ENCODE measurements at places on chromosomes 5 and 9.

DNA sequence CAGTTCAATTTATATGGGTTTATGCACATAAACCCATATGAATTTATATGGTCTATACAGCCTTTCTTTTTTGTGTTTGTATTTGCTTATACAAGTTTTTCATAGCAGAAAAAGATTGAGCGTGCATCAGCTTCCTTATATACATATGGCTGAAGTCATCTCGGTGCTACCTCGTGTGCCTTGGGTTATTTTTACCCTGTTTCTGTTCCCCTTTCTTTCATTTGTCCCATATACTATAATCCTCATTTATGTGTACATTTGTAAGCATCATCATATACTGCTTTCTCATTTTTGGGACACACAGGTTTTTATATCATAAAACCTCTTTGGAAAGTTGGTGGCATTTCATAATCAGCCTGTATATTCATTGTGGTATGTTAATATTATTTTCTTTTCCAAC, 107.8 kb upstream of the ADAMTSL1 start:
- no peak for DNase-seq

GRCh38 chr5:124050120-124050770, 538.3 kb downstream of the CSNK1G3 start:
- DNase-seq, result no peak

- no peak for DNase-seq
Observed at GRCh38 chr9:130780865-130781504, 54.1 kb upstream of the ABL1 start.

DNA sequence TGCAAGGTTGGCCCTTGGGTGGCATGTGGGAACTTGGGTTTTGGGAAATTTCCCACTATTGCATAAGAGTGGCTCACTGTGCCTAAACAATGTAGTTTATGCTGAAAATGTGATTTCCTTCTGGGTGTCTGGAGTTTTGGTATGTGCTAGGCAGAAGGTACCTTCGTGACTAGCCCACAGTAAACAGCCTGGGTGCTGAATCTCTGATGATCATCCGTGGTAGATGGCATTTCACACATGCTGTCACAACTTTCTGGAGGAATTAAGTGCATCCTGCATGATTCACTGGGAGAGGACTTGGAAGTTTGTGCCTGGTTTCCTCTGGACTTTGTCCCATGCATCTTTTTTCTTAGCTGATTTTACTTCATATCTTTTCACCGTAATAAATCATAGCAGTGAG, 64.5 kb downstream of the LNPEP start:
- no peak for DNase-seq

DNA sequence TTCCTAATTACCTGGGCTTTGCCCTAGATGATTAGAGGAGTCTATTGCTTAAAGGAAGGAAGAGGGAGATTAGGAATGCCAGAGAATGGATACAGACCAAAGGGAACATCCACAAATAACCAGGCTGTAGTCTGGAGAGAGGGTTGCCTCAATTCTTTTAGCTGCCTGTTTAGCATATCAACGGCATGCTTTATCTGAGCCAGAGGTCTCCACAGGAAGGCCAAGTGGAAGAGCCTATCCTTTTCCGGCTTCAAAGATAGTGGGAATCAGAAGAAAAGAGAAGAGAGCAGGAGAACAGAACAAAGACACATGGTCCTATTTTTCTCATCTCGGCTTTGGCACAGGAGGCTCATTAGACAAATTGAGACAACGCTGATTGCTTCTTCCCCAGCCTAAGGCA, 142.4 kb downstream of the NMUR2 start:
- no peak for DNase-seq

DNA sequence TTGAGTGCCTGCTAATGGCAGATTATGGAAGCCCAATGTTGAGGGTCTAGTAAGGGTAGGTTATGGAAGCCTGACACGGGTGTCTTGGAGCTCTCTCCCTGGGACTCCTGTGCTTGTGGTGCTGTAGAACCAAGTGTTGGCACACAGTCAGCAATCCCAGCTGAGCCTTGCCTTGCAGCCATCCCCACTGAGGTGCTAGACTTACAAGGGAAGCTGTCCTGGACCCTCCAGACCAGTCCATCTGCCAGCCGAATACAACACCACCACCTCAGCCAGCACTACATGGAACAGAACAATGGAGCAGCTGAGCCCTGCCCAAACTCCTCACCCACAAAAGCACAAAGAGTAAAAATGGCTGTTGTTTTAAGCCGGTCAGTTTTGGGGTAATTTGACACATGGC, 90.5 kb upstream of the DNAH5 start:
- no peak for DNase-seq

DNA sequence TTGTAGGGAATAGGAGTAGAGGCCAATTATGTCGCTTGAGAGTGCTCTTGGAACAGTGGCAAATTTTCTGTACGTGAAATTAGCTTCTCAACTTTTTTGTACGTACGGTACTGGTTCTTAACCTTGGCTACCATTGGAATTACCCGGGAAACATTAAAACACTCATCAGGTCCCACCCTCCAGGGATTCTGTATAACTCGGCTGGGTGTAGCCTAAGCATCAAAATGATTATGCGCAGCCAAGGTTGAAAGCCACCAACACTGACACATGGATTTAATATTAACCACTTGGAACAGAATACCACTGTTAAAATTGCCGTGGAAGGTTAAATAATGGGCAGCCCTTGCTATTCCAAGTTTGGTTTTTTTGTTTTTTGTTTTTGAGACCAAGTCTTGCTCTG, 17.4 kb downstream of the DNAJA1 start:
- DNase-seq, result no peak

DNA sequence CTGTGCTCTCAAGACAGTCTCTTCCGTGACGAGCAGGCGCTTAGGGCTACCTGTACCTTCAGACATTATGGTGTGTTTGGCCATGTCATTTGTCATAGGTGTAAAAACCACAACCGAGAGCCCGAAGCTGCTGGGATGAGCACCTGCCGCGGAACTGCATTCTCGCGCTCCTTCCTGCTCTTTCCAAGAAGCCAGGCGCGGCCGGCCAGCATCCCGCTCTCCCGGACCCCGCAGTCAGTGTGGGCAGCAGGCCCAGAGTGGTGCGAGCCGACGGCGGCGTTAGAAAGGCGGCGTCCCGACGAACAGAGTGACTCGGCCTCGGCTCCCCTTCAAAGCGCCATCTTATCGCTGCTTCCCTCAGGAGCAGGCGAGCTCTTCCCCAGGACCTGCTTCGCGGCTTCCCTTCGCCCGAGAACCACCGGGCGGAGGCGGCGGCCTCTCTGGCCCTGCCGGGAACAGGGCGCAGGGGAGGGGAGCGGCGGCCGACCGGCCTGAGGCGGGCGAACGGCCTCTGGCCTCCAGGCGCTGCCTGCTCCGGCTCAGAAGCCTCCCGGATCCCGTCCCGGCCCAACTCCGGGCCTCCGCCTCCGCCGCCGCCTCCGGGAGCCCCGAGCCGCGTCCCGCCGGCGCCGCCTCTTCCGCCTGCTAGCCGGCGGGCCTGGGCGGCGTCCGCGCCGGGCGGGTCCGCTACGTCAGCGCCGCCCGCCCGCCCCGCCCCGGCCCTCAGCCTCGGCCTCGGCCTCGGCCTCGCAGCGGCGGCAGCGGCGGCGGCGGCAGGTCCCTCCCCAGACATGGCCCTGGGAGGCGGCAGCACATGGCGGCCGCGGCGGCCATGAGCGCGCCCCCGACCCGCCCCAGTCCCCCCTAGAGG, at the start of gene FAM120A:
TSS of gene FAM120A (plus strand) at position 741 of the 871 bp plus-strand sequence. CDS start 231 bp downstream, outside the sequence.
- peak; percentile 72 for DNase-seq

GRCh38 chr5:14572836-14573235, 8.8 kb upstream of the OTULINL start:
- DNase-seq, result no peak

- no peak for DNase-seq
Observed at GRCh38 chr9:4124266-4124665, 175.6 kb downstream of the GLIS3 start.

DNA sequence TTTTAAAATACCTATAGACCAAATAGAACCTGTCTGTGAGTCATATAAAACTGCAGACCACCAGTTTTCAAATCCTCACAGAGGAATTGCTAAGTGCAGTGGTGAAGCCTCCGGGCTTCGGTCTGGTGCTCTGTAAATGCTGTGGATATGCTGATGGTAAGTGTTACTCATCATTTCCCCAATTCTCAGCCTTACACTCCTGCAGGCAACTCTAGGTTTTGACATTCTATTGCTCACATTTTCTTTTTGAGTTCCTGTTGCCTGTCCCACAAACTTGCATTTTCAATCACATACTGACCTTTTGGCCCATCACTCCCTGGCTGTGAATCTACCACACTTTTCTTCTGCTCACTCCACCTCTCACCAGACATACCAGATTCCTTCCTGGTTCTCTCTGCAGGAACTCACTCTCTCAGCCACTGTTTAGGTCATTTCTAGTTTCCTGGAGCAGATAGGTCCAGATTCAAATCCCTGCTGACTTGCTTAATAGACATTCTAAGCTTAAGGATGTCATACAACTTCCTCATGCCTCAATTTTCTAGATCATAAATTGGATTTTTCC, 192.9 kb downstream of the RAB3C start:
- DNase-seq, result no peak

- no peak for DNase-seq
Observed at GRCh38 chr9:122333169-122333808, 37.5 kb upstream of the PTGS1 start.

DNA sequence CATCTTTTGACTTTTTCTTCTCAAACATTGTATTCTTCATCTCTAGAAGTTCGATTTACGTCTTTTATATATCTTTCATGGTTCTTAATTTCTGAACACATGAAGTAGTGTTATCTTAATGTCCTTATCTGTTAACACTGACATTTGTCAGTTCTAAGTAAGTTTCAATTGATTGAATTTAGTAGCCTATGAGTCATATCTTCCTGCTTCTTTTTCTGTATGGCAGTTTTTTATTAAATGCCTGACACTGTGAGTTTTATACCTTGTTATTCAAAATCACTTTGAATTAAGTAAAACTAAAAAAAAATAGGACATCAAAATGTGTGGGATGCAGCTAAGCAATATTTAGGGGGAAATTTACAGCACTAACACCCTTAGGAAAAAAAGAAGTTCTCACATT, 707.0 kb upstream of the ACO1 start:
- DNase-seq, result no peak

- no peak for DNase-seq
Observed at GRCh38 chr9:34337403-34337802, 8.0 kb downstream of the NUDT2 start.

DNA sequence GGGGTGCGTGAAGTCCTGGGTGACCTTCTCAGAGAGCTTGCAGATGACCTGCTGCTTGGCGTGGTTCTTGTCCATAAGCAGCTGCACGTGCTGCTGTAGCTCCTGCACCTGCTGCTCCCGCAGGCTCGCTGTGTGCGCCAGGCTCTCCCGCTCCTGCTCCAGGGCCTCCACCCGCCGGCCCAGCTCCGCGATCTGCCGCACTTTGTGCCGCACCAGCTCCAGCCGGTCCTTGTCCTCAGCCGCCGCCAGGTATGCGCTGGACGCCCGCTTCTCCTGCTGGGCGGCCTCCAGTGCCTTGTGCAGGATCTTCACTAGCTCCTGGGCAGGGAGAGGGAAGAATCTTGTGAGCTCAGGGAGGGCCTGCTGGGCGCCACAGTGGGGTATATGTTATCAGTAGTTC, 28.5 kb upstream of the CORO2A start:
- no peak for DNase-seq

DNA sequence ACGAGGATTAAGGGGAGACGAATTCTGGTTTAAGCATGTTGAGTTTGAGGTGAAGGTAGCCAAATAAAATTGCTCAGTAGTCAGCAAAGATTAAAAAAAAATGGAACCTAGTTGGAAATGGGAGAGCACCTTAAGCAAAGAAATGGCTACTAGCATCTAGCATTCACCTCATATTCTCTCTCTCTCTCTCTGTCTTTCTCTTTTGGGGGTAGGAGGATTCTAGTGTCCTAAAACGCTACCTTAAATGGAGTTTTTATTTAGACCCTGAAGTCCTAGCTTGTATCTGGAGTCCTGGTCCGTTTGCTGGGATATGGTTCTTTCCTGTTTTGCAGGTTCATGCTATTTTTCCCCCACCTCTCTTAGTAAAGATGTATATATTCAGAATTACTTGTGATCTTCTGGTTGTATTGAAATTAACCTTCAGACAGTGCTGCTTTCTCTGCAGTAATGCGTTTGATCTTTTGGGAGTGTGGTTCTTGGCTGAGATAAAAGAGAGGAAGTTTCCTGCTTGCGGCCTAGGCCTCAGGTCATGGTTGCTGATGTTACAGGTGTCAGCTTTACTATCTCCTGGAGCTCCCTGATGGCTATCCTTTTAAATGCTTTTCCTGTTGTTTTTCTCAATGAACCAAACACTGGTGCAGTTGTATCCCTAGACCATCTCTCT, 8.0 kb downstream of the TGFBR1 start:
- DNase-seq, result peak; percentile 20

GRCh38 chr5:106443746-106444145, 1227.0 kb downstream of the EFNA5 start:
- no peak for DNase-seq

- no peak for DNase-seq
Observed at GRCh38 chr5:74094096-74094781, 468.2 kb downstream of the ARHGEF28 start.

- no peak for DNase-seq
Observed at GRCh38 chr5:78404682-78405293, 44.4 kb downstream of the SCAMP1 start.

GRCh38 chr9:136975644-136976043, 1.7 kb upstream of the PTGDS start:
- DNase-seq, result peak; percentile 39

DNA sequence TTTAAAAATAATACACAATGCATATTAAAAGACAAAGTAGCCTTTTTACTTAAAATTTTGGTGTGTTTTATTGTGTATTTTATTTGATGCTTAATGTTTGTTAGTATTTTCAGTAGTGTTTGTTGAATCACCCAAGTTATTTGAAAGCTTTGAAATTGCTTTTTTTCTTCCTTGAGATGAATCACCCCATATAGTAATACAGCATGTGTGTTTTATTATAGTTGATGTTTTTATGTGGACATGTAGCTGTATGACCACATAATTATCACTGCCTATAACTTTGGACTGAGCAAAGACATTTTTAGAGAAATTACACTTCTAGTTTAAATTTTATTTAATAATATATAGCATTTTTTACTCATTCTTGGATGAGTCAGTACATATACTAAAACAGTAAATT, 18.0 kb downstream of the FAM174A start:
- DNase-seq, result no peak

- no peak for DNase-seq
Observed at GRCh38 chr9:134635351-134636148, 6.1 kb upstream of the COL5A1 start.

GRCh38 chr9:122076773-122077172, 16.3 kb downstream of the TTLL11 start:
- DNase-seq, result no peak

DNA sequence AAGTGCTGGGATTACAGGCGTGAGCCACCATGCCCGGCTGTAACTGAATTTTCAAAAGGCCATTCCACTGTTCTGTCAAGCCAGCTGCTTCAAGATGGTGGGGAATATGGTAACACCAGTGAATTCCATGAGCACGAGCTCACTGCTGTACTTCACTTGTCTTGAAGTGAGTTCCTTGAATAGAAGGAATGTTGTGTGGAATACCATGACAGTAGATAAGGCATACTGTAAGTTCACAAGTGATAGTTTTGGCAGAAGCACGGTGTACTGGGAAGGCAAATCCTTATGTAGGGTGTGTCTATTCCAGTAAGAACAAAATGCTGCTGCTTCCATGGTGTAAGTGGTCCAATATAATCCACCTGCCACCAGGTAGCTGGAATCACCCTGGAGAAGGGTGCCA, 6.6 kb upstream of the PRXL2C start:
- no peak for DNase-seq

- no peak for DNase-seq
Observed at GRCh38 chr5:93789173-93790067, 48.0 kb upstream of the POU5F2 start.

All from stimulated activated CD4-positive, alpha-beta T cell treated with anti-CD3 and anti-CD28 coated beads, Interleukin-4, amount 100 ng/mL, for 24 hours (primary cell).